ENCODE measurements at places on chromosomes 12 and 14. TPM values are rescaled to one million over a fixed set of nuclear protein-coding genes. Genes with fewer than 3 reads are reported as not detected.
A peak's percentile ranks its signal among the peaks of the same experiment; 100 is the strongest.

GRCh38 chr12:1811281-1811947 is 9.0 kb upstream of the LRTM2 start:
- no peak for DNase-seq

DNA sequence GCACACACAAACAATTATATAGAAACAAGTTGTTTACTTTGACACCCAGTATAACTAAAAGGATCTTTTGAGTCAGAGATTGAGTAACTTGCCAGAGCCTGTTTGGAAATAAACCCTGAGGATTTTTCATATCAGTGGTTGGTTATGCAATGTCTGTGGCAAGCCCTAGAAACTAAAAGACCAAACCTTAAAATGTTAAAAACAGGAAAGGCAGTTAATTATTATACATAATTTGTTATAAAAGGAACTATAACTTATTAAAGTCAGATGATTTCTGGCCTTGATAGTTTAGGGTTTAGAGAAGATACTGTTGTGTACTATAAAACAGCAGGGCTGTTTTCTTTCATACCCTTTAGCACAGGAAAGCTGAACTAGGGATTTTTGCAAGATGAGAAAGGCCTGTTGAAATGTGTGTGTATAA is 44.1 kb downstream of the PSEN1 start:
- DNase-seq: no peak

- DNase-seq: no peak
Measured at GRCh38 chr12:5945071-5946008, at the start of gene ANO2. ANO2 (minus strand) TSS chr12:5945259; CDS start chr12:5945217, 42 bp downstream.

DNA sequence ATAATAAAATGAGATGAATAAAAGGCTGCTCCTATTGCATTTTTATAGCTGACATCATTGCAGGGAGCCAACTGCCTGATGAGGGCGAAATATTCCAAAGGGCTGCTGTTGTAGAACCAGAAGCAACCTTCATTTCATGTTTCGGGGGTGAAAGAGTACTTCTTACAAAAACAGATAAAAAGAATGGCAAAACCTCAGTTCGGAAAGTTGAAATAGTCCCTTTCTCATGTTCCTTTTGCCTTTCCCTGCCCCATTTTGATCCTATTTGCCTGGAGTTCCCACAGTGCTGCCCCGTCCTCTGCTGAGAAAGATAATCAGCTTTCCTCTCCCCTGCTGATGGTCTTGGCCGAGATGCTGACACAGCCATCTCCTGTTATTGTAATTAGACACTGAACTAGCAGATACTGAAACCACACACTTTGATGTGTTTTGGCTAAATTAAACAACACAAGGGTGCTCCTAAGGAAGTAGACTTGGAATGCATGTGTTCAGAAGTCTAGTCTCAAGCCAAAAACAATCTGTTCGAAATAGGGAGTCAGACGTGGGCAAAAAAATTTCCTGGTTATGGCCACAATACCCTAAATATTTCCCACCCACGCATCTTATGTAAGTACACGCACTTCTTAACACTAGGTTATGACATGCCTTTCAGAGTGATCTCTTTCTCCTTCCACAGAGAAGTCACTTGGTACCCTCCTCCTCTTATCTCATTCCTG is 117.2 kb downstream of the PPM1H start:
- no peak for DNase-seq

DNA sequence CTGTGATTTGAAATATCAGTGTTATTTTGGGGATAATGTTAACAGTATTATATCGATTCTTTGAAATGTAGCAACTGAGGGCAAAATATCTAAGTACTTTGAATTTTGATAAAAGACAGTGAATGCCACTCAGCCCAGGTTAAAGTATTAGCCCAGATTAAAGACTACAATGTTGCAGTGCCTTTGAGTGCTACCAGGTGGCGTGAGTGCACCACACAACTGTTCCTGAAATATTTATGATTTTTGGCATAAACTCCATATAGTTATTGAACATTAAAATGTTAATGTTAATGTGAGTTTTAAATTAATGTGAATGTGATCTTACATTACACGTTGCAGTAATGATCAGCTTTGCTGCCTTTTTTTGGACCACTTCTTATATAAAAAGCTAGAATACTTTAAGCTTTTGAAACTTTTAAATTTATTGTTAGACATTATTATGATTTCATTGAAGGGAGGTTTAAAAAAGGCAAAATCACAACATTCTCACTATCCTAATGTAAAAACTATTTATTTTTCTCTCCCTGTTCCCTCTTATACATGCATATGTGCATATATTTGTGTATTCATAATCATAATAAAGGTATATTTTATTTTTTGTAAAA is 22.5 kb downstream of the MRPS35 start:
- no peak for DNase-seq

- DNase-seq: peak; percentile 85
Measured at GRCh38 chr14:64681796-64682710, 22.2 kb upstream of the PLEKHG3 start.

DNA sequence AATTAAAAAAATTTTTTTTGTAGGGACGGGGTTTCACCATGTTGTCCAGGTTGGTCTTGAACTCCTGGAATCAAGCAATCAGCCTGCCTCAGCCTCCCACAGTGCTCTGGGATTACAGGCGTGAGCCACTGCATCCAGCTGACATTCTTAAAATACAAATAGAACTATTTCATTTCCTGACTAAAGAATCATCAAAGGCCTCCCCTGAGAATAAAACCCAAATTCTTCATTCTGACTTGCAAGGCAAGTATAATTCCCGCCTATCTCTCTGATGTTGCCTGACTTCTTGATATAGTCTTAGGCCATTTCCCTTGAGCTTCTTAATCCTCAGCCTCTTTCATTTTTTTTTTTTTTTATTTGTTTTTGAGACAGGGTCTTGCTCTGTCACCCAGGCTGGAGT is 4.4 kb upstream of the BICD1 start:
- no peak for DNase-seq

DNA sequence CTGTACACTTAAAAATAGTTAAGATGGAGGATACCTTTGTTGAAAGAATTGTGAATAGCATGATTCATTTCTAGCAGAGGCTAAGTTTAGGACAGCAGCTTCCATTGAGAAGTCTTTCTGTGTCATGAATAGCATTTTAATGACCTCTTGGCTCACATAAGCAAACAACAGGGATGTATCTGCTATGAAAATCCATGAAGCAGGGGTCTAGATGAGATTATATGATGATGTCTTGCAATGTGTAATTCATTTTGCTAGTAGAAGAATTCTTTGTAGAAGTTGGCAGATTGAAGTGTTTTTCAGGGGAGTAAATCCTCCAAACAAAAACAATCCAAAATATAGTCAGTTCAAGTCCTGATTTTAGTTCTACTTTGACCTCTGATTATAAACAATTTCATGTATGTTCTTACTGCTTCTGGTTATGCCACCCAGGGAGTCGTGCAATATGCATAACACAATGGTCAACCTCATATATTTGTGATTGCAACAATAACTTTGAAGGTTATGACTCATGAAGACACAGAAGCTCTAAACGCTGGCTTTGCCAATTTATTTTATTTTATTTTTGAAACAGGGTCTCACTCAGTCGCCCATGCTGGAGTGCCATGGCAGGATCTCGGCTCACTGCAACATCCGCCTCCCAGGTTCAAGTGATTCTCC is 6.9 kb upstream of the RD3L start:
- no peak for DNase-seq

- DNase-seq: no peak
Measured at GRCh38 chr12:122137229-122137628, 36.8 kb downstream of the IL31 start.

DNA sequence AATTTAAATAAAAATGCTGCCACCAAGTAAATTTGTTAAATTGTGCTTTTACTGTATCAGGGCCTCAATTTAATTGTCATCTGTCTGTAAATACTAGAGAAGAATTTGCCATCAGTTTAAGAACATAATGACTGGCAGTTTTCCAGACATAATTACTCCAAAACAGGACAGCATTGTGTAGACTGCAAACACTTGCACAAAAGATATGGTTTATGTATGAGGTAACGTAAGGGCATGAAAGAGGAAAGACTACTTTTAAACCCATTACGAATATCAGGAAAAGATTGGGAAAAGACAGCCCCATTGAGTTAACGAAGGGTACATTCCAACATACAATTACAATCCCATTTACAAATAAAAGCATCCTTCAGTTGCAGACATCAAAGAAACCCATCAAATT is 59.8 kb upstream of the KRR1 start:
- DNase-seq: no peak

- DNase-seq: no peak
Measured at GRCh38 chr14:61963926-61964325, 201.7 kb downstream of the SNAPC1 start.

DNA sequence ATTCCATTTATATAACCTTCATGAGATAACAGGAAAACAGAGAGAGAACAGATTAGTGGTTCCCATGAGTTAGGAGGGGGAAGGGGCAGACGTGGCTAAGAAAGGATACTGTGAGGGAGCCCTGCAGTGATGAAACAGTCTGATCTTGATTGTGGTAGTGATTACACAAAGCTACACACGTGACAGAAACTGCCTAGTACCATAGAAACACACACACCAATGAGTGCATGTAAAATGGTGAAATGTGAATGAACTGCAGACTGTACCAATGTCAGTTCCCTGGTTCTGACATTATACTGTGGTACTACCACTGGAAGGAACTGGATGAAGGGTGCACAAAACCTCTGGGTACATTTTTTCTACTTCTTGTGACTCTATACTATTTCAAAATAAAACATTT is 36.9 kb downstream of the NRDE2 start:
- no peak for DNase-seq

- peak; percentile 91 for DNase-seq
Measured at GRCh38 chr12:132614861-132615578, 3.6 kb upstream of the P2RX2 start.

DNA sequence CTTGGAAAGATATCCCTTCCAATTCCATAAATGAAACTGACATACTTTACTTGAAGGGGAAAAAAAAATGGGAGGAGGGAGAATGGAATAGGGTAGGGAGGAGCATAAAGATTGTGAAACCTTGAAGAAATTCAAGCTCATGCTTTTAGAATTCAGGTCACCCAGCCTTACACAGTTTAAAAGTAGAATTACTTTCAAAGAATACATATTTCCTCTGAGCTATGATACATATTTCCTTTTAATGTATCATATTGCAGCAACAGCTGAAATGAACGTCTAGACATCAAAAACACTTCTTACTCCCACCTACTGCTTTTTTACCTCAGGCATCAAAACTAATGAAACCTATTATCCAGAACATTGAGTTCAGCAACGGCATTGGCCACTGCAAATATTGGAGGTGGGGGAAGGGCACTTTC is 156.0 kb downstream of the MED13L start:
- DNase-seq: no peak

DNA sequence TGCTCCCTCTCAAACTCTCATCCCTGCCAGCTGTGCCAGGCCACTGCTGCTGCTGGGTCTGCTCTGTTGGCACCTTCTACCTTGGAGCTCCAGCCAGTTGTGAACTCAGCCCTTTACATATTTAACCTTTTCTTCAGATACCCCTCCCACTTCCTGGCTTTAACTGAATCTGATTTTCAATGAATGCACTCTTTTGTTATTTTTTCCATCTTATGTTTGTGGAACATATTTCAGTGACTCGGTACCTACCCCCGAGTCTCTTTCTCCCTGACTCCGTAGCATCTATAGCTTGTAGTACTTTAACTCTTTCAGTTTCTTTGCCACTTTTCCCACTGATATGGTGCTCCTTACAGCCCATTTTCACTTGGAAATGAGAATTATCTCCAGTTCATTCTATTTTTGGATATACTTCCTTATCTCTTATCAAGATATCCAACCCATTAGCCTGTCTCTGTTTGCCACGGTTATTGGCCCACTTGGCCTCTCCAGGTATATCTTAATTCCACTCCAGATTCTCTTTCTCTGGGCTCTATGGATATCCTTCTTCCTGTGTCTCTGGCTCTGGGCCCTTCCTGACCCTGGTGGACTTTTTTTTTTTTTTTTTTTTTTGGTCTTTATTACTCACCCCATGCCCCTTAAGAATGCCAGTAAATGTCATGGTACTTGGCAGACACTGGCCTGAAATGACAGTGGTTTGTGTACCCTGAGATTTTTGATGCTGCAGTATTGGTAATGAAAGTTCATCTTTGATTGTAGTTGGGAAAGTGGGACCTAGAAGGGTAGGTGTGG is 62.7 kb downstream of the PELI2 start:
- DNase-seq: no peak

DNA sequence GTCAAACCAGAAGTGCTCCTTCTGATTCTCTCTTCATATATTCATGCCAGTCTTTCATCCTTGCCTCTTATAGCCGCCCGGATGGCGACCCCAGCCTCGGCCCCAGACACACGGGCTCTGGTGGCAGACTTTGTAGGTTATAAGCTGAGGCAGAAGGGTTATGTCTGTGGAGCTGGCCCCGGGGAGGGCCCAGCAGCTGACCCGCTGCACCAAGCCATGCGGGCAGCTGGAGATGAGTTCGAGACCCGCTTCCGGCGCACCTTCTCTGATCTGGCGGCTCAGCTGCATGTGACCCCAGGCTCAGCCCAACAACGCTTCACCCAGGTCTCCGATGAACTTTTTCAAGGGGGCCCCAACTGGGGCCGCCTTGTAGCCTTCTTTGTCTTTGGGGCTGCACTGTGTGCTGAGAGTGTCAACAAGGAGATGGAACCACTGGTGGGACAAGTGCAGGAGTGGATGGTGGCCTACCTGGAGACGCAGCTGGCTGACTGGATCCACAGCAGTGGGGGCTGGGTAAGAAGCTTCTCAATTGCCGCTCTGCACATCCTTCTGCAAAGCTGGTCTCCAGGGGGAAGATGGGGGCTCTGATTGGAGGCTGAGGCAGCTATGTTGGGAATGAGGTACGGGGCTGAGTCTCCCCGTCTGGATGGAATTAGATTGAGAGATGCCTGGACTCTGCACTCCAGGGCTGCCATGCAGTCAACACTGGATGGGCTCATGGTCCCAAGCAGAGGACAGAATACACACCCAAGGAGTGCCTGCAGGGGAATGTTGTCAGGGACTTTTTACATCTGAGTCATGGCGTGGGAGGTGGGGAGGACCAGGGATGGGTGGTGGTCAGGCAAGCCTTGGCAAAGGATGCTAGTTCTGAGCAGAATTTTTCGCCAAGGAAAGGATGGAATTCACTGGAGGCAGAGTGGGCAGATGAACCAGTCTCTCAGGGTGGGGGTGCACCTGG is 1.3 kb downstream of the BCL2L2 start:
- peak; percentile 55 for DNase-seq

- no peak for DNase-seq
Measured at GRCh38 chr12:3189282-3189681, 112.1 kb downstream of the TSPAN9 start.

DNA sequence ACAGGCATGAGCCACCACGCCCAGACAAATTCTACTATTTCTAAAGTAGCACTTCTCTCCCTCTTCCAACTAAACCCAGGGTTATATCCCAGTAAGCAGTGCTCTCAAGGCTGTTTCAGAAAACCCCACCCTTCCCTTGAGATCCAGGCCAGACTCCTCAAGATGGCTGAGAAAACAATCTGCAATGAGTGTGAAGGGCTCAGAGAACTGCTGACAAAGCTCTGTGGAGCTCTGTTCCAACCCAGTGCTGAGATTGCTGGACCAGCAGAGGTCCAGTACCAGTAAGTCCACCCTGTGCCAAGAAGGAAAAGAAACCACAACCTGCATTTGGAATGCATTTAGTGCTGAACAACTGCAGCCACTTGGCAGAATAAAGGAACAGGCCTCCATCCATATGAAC is 3.7 kb upstream of the IFFO1 start:
- DNase-seq: no peak

Gene KRT4
- not detected for total RNA-seq

Gene KCNMB4
- total RNA-seq: 13.5 TPM

Gene EXOC3L4
- total RNA-seq: 3.3 TPM

Gene APOF
- not detected for total RNA-seq

Gene SLC17A8
- total RNA-seq: not detected

Gene OR10AD1
- not detected for total RNA-seq

Gene PLA2G1B
- not detected for total RNA-seq

Gene GPR132
- total RNA-seq: 3.2 TPM

Gene MAP3K9
- total RNA-seq: 0.36 TPM
